ENCODE measurements at places on chromosomes 1 and 21.
A peak's percentile ranks its signal among the peaks of the same experiment; 100 is the strongest.

GRCh38 chr1:30834253-30834652 is 74.3 kb downstream of the SDC3 start:
- no peak for DNase-seq

- DNase-seq: no peak
These were observed 163.4 kb upstream of the ETV3 start for GRCh38 chr1:157301477-157302198.

DNA sequence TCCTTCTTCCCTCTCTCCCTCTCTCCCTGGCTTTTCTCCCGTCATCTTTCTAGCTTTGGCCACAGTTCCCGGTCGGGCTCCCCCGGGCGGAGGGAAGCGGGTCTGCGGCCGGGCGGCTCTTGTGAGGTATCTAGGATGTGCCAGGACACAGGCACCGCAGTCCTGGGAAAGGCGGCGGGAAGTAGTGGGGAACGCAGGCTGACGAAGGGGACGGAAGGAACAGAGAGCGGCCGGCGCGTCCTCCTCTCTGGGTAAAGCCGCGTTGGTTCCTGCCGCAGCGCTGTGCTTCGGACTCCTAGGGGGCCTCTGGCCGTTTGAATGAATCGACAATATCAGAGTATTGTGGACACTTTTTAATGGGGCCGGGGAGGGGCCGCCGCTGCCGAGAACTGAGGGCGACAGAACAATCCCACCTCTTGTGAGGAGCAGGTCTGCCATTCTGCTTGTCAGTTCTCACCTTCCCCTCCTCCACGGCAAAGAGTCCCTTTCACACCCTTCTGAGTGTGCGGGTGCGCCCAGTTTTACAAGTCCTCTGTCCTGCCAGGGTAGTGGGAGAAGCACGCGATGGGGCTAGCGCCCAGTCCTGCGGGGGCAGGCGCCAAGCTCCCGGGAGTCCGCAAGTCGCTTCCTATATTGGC is 1.2 kb upstream of the LHX9 start:
- peak; percentile 68 for DNase-seq

DNA sequence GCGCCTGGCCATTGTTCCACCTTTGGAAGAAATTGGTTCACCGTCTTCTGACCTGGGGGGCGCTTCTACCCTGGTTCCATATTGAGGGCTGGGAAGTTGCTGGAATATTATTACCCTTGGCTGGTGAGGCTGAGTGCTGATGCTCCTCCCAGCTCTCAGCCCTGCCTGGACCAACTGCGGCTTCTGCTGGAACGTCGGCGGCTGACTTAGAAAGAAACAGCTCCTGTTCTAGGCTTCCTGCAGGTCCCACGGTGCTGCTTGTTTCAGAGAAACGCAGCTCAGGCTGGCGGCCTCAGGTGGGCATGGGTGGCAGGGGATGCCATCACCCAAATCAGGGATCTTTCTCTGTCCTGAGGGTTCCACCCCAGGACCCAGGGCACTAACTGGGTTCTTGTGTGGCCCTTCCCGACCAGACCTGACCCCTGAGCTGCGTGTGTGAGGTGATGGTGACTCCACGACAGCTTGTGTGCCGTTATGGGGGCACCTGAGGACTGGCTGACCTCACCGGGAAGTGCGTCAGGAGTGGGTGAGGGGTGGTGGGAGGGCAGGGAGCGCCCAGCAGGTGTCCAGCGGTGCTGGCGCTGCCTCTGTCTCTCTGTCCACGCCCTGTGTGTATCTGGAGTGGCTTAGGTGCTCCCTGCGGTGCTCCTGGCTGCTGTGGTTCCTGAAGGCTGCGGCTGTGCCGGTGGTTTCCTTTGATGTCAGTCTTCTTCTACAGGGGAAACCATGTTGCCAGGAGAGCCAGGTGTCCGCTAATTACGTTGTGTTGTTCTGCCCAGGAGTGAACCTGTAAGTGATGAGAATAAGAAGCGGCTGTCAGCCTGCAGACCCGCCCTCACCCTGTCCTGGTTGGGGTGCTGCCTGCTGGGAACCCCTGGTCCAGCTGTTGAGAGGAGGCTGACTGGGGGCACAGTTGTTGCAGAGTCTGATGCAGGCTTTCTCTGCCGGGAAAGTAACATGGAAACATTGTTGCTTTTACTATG is 8.9 kb downstream of the SKI start:
- DNase-seq: peak; percentile 52

DNA sequence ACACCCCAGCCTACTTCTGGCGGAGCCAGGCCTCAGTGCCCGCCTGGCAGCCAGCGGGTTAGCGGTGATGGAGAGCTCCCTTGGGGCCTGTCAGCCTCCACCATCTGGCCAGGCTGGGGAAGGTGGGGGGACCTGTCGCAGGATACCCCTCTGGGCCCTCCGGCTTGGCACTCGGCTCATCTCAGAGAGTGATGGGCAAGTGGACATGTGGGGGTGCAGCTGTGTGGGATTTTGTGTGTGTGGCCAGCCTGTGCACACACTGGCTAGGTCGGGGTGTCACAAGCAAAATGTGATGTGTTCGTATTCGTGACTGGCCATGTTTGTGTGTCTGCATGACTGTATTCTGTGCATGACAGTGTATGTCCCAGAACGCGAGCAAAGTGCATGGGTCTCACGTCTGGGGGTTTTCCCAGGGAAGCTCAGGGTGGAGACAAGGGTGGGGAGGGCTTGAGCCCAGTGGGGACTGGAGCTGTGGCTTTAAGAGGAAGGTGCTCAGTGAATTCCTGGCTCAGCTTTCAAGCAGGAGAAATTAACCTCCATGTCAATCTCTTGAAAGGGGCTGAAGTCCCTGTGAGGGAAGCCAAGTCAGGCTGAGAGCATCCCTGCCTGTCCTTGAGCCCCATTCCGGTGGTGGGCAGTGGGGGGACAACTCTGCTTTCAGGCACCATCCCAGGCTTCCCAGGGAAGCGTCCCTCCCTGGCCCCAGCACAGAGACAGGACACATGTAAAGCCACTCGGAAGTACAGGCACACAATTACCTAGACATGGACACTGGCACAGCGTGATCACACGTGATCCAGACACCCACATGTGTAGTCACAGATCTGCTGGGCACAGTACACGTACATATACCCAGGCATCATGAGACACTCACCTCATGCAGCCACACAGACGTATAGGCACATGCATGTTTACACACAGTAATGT is 21.1 kb upstream of the ADGRB2 start:
- no peak for DNase-seq

DNA sequence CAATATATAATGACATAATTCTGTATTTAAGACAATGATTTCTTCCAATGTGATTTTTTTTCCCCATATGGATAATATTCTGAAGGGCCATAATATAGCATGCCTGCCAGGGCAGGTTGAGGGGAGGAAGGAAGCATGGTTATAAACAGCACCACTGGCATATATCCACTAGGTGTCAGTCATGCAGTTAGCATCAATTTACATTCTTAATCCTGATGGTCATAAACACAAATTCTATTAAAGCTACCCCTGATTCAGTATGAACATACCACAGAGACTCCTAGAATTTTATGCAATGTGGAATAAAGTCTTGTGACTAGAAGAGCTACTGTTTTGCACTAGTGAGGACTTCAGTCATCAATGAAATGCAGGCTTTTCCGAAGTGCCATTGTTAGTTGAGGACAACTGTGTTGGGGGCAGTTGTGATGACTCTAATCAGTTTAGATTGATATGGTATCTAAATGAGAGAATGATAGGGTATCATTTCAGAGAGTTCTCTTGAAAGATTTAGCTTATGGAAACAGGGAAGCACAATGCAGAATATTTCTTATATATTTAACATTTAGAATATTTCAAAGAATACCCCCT is 342.7 kb upstream of the NR5A2 start:
- no peak for DNase-seq

DNA sequence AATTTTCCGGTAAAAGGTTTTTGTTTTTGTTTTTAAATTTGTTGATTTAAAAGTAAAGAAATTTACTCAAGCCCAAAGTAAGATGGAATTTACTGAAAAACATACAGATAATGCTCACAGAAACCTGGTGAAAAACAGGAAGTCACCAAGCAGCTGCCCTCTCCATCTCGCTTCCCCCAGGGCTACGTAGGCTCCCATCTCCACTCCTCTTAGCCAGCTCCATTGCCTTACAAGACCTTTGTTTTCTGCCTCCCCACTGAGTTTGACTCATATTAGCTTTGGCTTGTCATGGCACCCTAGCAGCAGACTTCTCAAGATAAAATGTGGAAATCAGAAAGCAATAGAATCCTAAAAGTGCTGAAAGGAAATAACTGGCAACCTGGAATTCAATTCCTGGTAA is 57.9 kb downstream of the PHTF1 start:
- no peak for DNase-seq

DNA sequence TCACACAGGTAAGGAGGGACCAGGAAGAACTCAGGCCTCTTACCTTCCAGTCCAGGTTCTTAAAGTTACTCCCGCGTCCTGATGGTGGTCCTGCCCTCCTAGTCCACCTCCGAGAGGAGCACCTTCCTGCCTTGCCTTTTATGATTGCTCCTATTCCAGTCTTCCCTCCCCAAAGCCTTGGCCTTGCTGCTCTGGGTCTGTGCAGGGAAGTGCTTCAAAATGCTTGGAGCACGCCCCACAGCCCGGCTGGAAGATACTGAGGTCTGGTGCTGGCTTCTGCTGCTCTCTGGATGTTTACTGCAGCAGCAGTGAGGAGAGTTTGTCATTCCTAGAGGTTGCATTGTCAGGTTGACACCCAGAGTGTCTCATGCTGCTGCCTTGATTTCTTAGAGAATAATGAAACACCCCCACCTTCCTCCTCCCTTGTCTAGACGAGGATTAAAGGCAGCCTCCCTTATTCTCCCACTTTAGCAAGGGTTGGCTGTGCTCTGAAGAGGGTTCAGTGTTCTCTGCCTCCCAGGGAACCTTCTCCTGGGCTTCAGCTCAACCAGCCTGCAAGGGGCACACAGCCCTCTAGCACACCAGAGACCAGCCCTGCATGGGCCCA is 142.2 kb upstream of the CACNA1E start:
- DNase-seq: no peak

DNA sequence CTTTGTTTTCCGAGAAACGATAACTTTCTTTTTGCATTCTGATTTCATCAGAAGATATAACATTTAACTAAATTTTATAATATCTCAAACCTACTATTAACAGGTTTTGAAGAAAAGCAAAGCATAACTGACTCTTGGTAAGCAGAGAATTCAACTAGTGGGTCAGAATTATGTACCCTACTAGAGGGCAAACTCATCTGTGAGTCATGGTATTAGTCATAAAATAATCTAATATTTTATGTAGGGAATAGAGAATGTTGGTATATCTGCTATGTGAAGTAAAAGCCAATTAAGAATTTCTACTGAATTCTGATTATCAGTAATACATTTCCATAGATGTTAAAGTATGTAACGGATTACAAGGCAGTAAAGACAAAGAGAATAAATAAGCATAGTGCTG is 56.8 kb downstream of the USP1 start:
- DNase-seq: no peak

DNA sequence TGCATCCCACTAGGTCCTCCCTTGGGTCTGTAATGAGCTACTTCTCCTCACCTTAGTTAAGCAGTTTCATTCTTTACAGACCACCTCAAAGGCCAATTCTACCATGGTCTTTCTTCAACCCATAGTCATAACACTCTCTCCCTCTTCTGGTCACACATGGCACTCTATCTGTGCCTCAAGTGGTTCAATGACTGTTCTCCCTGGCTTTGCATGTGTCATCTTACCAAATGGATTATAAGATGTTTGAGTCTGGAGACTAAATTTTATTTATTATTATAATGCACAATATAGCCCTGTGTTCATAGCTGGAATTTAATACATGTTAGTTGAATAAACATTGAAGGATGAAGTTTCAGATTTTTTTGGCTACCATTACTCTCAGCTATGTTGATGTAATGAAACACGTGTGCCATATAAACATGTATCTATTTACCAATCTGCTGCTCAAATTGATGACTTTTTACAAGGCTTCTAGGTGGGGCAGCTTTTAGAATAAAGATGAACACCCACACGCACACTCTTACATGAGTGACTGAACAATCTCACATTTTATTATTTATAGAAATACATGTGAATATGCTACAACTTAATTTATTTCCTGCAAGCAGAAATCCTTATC is 102.1 kb downstream of the RUNX1 start:
- no peak for DNase-seq

GRCh38 chr1:109840011-109840629 is 70.5 kb upstream of the CSF1 start:
- no peak for DNase-seq

DNA sequence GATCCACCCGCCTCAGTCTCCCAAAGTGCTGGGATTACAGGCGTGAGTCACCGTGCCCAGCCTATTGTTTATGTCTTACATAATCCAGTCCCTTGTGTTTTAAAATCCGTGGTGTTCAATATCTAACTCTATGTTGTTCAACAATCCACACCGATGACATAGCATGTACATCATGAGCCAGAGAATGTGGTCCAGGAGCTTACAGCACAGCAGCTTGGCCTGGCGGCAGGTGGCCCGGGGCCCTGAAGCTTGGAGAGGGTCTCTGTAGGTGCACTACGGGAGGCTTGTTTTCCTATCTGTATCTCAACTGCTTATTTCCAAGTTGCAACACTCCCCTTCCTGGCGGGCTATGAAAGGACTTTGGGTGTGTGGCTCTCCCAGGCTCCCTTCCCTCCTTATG is 138.4 kb downstream of the ADSS2 start:
- DNase-seq: no peak

- DNase-seq: no peak
These were observed 1699.1 kb downstream of the BRINP3 start for GRCh38 chr1:188778578-188778977.

GRCh38 chr1:115364780-115365155 is 26.7 kb upstream of the NGF start:
- no peak for DNase-seq

- peak; percentile 33 for DNase-seq
These were observed 563.9 kb upstream of the NR5A2 start for GRCh38 chr1:199463521-199464127.

- no peak for DNase-seq
These were observed 8.8 kb downstream of the KCND3 start for GRCh38 chr1:111980686-111981085.

DNA sequence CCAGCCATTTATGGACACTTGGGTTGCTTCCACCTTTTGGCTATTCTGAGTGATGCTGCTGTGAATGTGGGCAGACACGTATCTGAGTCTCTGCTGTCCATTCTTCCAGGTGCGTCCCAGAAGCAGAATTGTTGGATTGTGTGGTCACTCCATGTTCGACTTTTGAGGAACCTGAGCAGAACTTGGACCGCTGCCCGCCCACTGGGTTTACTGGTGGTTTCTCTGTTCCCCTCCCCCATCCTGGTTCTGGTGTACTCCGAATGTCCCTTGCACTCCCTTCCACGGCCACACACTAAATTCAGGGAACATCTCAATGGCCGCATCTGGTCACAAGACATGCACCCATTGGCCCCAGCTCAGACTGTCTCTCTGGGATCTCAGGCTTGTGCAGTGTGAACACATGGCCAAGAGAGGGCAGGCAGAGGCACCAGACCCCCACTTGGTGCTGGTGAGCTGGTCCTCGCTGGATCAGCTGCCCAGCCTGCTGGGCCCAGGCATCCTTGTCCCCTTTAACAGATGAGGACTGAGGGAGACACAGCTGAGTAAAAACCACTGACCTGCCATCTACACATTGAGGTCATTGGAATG is 565.1 kb downstream of the NPHP4 start:
- no peak for DNase-seq

DNA sequence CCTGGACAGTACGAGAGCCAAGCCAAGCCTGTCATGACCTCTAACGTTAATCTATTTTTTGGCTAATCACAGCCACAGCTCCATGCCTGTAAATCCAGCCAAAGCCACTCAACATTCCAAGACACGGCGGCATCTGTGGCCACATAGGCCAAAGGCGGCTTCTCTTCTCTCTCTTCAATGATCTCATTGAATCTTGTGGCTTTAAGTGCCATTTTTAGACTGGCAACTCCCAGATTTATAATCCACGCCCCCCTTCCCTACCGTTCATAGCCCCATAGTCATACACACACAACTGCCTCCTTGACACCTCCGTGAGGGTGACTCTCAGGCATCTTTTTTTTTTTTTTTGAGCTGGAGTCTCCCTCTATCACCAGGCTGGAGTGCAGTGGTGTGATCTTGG is 5.7 kb upstream of the SELENON start:
- no peak for DNase-seq
